Globus pallidus (tissue), 1 donor: ENCODE measurements at places on chromosomes 6 and 20.

DNA sequence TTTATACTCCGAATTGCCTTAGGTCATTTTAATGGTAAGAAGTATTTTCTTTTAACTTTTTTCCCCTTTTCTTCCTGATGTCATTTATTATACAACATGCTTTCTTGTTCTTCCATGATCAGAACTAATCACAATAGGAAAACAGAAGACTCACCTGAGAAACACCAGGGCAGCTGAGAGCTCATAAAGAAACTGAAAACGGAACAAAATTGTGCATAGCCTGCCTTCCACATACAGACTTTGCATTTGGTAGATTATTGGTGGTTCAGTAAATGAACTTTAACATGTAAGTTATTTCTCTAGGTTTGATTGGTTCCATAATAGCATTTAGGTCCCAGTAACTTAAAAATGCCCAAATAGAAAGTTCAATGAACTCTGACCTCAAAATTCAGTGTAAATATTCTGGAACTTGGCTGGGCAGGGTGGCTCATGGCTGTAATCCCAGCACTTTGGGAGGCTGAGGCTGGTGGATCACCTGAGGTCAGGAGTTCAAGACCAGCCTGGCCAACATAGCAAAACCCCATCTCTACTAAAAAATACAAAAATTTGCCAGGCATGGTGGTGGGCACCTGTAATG lies 161.1 kb upstream of the DTNBP1 start:
- no peak for DNase-seq

DNA sequence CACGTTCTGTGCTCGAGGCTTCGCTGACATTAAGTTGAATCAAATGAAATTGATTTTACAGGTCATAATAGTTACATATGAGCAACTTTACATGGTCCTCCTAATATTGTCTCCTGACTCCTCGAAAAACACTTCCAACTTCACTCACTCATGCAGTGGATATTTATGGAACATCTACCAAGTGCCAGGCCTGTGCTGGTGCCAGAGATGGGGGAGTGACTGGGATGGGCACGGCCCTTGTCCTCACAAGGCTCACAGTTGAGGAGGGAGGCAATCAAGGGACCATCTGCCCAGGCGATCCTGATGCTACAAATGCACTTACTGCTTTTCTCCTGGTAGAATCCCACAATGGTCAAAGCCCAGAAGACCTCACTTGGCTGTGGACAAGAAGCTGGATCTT lies 426.4 kb downstream of the PREX1 start:
- no peak for DNase-seq

DNA sequence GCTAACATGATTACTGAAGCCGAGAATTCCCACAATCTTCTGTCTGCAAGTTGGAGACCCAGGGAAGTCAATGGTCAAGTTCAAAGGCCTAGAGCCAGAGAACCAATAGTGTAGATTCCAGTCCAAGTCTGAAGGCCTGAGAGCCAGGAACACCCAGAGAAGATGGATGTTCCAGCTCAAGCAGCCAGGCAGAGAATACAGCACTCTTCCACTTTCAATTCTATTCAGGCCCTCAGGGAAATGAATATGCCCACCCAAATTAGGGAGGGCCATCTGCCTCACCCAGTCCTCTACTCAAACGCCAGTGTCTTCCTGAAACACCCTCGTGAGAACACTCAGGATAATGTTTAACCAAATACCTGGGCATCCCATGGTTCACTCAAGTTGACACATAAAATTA lies 123.5 kb downstream of the THBS2 start:
- no peak for DNase-seq

- DNase-seq: no peak
Observed at GRCh38 chr20:42098418-42098817, 480.2 kb upstream of the CHD6 start.

- no peak for DNase-seq
Observed at GRCh38 chr6:151514000-151514730, 20.3 kb downstream of the CCDC170 start.

DNA sequence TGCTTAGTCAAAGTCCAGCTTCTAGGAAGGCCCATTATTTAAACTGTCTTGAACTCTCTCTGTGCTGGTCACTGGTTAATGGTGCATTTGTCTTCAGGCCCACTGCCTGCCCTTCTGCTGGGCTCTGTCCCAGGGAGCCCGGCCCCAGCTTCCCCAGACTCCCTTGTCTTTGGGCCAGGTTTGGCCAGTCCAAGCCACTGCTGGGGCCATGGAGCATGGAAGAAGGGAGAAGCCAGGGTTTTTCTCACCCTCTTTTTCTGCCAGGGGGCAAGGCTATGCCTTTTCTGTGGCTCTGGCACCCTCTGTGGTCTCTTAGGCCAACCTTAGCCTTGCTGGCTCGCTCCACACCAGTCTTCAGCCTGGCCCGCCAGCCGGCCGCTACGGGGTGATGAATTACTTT lies 390.0 kb upstream of the SULF2 start:
- DNase-seq: peak; percentile 47

DNA sequence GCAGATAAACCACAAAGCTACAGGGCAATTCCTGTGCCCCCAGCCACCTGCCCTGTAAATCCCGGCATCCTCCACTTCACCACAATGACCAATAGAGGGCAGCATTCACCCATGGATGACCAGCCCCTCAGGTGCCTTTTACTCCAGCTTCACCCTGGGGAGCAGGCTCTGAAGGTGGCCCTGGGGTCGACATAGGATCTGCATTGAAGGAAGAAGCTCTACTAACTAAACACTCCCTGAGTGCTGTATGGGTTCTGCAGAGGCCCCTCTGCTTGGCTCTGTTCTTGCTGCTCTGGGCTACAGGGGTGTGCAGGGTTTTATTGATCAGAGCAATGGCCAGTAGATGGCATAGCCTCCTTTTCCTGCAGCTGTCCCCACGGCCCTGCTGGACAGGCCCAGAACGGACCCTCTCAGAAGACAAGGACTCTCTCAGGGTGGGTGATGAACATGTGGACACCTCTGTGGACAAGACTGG lies 20.3 kb downstream of the CST4 start:
- DNase-seq: peak; percentile 14

DNA sequence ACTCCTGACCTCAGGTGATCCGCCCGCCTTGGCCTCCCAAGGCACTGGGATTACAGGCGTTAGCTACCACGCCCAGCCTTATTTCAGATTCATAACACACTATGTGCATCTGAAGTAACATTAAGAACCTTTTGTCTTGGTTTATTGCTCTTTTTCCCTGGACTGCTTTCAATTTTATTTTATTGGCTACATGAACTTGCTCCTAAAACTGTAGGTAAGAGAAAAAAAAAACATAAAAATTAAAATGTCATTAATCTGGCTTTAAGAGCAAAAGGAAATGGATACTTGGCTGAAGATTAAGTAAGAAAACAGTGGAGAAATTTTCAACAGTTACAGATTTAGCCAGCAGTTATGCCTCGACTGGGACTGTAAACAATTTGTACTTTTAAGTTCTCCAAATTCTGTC lies 62.5 kb downstream of the GJA1 start:
- DNase-seq: no peak

DNA sequence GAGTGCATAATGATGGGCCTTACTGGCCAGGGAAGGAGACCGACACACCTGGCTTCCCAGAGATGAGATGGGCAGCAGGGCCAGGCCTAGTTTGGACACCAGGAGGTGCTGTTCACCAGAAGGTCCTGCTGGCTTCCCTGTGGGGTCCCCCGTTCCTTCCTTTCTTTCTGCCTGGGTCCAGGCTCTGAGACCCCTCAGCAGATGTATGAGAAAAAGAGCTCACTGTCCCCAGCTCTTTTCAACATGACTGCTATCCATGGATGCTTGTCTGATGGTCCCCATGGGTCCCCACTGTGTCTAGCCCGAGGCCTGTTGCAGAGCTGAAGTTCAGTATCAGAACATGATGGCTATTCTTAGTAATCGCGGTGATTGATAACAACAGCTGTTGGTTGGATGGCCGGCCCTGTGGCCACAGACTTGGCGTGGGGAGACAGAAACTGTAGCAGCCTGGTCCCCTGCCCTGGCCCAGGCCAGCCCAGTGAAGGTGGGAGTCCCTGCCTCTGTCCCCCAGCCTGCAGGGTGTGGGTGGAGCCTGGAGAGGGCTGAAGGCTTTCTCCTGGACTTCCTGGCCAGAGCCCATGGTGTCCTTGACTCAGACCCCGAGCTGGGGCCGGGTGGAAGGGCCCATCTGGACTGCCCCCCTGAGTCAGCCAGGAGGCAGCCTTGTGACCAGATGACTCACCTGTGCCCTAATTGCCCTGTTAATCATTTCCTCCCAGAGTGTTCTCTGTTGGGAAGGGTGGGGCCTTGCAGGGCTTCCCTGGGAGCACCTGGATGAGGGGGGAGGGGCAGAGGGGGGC lies 9.9 kb upstream of the BAK1 start:
- DNase-seq: no peak

DNA sequence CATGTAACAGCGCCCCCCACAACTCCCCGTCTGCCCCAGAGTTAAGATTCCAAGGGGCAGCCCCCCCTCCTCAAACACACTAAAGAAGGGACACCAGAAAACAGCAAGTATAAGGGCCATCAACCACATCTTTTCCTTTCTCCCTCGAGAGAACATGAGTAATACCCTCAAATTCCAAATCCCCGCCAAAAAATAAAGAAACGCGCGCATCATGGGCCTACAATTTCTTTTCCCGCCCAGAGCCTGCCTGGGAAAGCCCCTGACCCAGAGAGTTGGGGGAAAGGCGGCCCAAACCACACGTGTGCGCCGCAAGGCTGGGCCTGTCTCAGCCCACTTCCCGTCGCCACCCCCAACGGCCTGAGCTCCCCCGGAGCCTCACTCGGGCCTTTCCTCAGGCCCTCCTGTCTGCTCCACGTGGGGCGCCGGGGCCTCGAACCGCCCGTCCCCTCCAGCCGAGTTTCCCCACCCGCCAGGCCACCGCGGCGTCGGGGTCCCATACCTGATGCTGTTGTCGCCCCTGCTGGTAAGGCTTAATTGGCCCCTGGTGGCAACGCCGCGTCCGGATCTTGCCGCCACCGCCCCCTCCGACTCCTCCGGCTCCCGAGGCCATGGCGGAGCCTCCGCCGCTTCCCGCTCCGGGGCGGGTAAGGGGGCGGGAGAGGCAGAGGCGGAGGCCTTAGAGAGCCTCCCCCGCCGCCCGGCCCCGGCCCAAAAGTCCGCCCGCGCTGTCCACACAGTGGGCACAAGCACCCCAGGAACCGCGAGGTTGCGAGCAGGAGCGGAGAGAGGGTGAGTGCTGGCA lies 746 bp downstream of the NUP153 start:
- DNase-seq: peak; percentile 20

DNA sequence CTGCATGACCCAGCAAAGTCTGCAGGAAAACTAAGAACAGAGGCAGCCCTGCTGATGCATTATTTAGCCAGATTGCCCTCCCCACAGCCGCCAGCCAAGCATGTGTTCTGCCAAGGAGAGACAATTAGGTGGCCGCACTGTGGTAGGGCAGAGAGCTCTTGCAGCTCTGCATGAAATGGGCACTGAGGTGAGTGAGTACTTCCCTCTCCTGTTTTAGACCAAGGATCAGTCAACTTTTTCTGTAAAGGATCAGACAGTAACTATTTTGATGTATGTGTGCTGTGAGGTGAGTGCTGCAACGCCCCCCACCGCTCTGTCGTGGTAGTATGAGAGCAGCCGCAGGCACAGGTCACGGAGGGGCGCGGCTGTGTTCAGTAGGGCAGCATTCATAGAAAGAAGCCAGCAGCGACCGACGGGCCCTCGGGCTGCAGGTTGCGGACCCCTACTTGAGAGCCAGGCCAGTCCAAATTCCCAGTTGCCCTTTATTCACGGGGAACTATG lies 23.8 kb upstream of the FAM50B start:
- peak; percentile 51 for DNase-seq

DNA sequence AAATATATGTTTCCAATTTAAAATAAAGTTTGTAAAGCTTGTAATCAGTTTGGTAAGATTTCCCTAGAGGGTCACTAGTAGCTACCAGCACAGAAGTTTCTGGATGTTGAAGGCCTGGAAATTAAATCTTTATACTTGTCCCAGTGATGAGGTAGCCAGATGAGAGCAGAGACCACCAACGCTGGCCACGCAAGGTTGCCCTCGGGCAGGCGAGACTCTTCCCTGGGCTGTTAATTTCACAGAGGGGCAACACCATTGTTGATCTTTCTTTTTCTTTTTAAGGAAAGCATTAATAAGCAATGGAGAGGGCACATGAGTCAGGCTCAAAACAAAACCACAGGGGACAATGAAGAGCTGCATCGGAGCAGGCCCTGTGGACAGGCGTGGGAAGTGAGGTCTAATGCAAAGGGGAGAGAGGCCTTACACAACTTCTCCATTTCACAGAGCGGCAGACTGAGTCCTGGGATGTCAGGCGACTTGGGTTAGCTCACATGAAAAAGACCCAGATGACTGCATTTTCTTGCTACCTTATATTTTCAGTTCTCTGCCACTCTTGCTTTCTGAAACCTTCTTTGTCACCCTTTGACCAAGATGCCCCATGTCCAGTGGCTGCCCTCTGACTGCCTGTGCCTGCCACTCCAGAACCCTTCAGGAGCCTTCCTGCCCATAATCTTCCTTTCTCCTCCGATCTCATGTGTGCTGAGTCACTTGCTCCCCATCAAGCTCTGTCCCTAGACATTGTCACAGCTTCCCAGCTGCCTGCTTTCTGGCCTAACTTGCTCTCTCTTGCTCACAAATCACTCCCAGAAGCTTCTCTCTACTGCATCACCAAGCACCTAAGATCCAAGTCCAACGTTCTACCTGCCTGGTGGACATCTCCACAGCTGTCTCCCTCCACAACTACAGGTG lies 107.7 kb upstream of the CDYL start:
- no peak for DNase-seq

DNA sequence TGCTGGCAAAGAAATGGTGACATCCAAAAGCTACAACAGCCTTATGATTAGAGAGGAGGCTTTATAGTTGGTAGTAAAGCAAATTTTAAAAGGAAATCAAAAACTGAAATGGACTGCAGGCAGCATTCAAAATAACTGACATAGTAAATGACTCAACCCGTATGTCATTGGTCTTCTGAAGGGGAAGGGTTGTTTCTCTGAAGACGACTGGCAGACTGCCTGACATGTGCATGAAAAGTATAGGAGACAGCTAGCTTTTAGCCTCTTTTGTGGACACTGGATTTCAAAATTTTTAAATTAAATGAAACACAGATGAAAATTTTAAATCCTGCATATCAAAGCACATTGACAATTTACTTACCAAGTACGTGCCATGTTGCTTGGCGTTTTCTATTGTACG lies 90.7 kb downstream of the TRMT6 start:
- DNase-seq: no peak

DNA sequence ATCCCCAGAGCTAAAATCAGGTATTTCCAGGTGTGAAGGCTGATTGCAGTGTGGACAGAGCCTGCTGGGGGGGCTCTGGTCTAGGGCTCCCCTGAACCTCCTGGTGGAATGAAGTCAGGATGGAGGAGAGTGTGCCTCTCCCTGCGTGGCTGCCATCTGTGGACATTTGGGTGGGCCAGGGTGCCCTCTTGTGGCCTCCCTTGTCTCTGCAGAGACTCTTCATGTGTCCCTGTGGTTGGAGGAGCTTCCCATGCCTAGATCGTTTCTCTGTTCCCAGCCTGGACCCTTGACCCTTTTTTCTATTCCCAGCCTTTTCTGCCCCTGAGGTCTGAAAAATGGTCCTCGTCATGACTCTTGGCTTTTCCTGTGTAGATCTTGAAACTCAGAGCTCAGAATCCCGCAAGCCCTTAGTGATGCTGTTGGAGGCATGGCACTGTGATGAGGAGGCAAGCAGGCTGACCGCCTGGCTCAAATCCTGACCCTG lies 9.9 kb upstream of the PSMF1 start:
- DNase-seq: no peak

GRCh38 chr6:38637756-38638155 lies 2.0 kb downstream of the BTBD9 start:
- DNase-seq: no peak
